HS-27A (cell line): ENCODE measurements at places on chromosomes 7 and 10.
A peak's percentile ranks its signal among the peaks of the same experiment; 100 is the strongest.

DNA sequence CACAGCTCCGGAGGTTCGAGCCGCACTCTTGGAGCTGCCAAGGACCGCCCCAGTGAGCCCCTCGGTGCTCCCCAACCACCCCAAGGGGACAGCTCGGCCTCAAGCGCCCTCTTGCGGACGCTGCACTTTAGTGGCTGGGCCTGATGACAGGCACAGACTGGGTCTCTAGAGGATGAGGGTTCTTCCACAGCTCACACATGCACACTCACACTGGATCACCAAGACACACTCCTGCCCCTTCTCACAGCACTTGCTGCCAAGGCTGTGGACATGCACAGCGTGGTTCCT, 2.1 kb downstream of the RET start:
- no peak for DNase-seq

DNA sequence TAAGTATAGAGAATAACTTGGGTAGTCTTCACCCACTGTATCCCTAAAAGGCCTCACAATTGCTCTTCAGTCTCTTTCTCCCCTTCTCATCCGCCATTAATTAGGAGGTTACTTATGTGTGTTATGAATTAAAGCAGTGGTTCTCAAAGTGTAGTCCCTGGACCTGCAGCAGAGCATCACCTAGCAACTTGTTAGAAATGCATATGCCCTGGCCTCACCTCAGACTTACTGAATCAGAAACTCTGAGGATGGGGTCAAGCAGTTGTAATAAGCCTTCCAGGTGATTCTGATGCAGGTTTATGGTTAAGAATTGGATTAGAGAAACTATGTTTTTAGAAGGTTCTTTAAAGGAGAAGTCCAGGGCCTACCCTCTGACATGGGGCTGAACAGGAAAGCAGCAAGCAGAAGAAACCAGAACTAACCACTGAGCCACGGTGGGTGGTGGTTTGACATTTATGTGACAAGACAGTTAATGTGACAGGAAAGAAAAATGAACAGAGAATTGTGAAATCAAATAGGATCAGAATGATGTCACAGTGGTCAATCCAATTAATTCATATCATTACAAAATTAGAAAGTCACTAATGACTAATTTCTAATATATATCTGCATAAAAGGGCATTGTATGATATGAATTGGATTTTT, 37.6 kb downstream of the ENTPD1 start:
- no peak for DNase-seq

- no peak for DNase-seq
These were observed 172.7 kb downstream of the NEURL1 start for GRCh38 chr10:103666087-103666761.

- DNase-seq, result no peak
These were observed at the start of gene EPHA1 for GRCh38 chr7:143408686-143409561. Gene EPHA1, minus strand, starts transcription at chr7:143408856. Its CDS starts 51 bp downstream, at chr7:143408805.

GRCh38 chr7:38335128-38335491, 61.7 kb upstream of the TARP start:
- no peak for DNase-seq

DNA sequence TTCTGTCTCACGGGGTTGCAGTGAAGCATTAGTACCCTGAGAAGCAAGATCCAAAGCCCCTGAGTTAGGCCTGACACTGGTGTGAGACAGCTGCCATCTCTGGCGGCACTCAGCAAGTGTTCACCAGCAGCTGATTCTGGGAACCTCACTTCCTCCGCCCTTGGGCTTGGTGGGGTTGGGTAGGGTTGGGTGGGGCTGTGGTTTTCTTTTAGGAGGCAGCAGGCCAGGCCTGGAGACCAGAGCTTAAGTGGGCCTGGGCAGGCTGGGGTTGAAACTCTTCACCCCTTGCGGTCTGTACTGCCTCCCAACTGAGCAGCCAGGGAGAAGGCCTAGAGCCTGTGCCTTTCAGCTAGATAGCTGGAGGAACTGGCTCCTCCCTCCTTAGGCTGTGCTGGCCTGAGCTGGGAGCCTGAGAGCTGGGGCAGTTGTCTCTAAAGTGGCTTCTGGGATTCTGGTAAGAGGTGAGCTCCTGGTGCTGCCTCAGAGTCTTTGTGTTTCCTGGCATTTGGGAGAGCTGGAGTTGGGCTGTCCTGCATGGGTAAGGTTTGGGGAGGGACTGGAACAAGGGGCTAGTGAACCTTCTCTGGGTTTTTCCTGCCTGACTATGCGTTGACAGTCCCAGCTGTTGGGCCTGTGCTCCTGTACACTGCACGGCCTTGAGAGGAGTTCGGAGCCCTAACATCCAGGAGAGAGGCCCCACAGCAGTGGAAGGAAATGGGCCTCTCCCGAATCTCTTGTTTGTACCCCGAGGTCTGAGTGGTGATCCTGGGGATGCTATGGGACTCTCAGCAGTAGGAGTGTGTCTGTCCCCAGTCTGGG, 5.1 kb downstream of the TSPAN14 start:
- DNase-seq, result peak; percentile 26

DNA sequence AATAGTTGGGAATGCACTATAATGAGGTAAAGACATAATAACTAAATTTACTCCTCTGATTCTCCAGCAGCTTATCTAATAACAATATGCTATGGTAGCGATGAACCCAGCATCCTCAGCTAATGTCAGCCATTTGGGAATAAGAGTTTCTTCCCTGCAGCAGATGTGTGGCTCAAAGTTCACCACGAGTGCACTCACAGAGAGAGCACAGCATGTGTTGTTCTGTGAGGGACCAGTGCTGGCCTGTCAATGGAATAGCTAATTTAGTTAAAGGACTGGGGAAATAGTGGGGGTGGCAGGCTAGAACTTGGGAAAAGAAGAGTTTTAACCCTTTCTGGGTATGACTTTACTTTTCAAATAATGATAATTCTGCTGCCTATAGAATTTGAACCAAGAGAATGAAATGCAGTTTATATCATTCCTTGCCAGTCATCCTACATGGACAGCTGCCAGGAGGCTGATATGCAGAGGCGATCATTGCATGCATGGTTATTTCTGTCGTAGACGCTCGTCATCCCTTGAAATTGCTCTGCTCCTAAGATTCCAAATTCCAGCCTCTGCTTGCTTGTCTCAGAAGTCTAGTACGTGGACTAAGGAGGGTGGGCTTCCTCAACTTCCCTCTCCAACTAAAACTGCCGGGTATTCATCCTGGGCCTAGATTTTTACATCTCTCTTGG, 355.6 kb downstream of the RNLS start:
- DNase-seq, result no peak

DNA sequence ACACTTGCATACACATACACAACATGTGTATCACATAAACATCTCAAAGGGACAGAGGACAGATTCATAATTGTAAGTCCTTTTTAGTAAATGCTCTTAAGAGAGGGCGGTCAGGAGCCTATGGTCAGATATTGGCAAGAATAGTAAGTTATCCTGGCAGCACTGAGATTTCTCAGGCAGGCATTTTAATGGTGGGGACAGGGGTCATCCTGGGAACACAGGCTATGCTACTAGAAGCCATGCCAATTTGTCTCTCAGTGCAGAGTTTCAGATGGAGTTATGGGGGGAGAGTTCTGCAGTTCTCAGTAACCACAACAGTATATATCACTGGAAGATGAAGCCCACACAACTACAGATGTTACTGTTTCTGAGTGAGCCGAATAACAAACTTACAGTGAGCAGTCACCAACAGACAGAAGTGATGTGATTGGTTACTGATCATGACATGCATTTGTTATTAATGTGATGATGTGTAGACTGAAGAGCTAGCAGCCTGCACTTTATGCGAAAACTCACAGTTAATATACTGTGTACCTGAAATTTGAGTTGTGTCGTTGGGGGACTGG, 16.4 kb downstream of the ZNF487 start:
- DNase-seq, result no peak

GRCh38 chr10:118020365-118020764, 26.4 kb downstream of the RAB11FIP2 start:
- DNase-seq, result no peak

GRCh38 chr7:68929781-68930261, 668.5 kb upstream of the AUTS2 start:
- DNase-seq, result no peak

- no peak for DNase-seq
These were observed 44.0 kb downstream of the CAPZA2 start for GRCh38 chr7:116906391-116906790.

DNA sequence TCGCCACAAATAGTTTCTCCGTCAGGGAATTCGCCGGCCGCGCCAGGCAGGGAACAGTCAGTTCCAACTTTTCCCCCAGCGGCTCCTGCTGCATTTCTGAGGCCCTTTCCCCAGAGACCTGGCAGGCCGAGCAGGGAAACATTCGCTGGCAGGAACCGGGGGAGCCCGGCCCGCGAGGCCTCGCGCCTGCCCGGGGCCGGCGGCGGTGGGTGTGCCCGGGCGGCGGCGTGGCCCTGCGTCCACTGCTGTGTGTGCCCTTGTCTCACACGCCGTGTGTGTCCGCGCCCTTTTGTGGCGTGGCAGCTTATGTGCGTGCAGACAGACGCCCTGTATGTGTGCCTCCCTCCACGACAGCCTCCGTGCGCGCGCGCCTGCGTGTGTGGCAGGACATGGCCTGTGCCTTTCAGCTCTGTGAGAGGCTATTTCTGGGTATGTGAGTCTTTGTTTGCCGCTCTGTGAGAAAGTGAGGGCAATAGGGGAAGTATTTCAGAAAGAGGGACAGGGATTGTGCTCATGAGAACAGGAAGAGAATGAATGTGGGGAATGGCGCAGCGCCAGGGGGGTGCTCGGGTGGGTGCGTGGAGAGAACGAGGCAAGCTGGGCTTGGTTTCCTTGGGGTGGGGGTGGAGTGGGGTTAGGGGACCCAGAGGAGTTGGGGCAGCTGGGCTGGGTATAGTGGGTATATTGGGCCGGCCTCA, 689 bp upstream of the SMARCD3 start:
- DNase-seq, result no peak

DNA sequence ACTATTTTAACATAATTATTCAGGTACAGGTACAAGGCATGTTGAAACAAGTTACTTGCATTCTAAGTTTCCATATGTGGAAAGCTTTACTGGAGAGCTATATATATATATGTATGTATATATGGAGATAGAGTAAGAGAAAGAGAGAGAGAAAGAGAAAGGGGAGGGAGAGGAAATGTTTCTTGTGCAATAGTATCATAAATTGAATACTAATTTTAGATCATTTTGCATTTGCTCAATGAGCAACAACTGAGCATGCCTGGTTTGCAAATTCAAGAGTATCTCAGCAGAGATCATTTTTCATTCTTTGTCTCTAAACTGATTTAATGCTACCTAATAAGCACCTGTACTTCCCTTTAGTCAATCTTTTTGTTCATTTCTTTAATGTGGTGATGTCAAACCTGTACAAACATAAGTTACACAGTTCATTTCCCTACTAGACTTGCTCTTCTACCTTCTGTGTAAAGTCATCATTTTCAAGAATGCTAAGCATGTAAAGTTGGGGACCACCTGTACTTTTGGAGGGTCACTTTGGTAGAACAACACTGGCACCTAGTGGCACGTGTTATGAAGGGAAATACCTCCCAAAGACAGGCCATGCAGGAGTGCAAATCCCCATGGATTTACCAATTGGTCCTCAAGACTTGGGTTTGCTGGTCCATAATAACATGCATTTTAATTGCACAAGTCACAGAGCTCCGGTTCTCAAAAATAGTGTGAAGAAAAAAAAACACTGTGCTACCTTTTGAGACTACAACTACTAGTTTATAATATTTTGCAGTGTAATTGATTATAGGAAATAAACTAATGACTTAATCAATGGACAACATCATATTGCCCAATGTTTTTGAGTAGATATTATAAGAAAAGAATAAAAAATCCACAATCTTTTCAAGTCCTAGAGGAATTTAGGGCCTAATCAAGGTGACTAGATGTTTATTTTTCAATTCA, 431.2 kb upstream of the IGFBP3 start:
- DNase-seq, result peak; percentile 55

- DNase-seq, result no peak
These were observed 104.2 kb downstream of the PRTFDC1 start for GRCh38 chr10:24848195-24848594.

DNA sequence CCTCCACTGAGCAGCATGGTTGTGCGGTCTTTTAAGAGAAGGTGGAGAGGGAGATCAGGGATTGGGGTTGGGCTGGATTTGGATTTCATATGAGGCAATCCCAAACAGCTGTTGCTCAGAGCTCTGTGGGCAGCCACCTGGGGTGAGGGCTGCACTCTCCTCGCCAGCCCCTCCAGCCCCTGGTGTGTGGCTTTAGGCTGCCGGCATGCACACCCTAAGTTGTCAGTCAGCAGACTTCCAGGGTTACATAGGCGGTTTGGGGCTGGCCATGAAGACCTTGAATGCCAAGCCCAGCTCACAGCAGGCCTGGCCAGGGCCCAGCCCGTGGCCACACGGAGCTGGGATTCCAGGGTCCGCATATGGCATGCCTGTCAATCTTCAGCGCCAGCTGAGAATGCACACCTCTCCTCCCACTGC, 54.8 kb downstream of the ZMIZ1 start:
- no peak for DNase-seq

GRCh38 chr7:135913404-135913803, 63.8 kb downstream of the MTPN start:
- no peak for DNase-seq

DNA sequence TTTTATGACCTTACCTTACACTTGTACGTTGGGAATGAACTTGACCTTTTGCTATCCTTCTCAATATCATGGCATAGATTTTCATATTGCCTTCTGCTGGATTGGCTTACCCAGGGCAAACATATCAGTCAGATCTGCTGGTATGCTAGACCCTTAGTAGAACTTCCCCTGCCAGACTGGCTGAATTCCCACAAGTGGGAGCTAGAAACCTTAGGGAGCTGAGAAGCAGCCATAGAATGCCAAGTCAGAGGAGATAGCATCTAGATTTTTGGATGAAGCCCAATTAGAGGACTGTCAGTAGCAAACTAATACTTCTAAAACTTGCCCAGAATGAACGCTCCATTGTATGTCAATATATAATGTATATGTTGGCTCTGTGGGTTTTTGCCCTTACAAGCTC, 385.0 kb downstream of the NXPH1 start:
- DNase-seq, result no peak

DNA sequence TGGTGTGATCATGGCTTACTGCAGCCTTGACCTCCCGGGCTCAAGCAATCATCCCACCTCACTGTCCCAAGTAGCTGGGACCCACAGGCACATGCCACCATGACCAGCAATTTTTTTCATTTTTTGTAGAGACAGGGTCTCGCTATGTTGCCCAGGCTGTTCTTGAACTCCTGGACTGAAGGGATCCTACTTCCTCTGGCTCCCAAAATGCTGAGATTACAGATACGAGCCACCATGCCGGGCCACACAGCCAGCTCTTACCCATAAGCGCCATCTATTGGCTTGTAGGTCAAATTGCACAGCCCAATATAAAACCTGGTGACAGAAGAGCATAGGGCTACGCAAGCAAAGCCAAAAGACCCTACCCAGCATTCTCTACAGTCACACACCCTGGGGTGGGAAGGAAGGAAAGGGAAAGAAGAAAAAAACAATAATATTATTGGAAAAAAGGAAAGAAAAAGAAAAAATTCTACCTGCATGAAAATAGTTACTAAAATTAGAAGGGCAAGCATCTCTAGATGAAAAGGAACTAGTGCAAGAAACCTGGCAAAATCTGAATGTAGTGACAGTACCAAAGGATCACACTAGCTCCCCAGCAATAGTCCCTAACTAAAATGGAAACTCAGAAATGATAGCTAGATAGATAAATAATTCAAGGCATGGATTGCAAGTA, 29.4 kb upstream of the AMPH start:
- DNase-seq, result peak; percentile 20
